ENCODE measurements at places on chromosomes 6 and 20.
A peak's percentile ranks its signal among the peaks of the same experiment; 100 is the strongest.

DNA sequence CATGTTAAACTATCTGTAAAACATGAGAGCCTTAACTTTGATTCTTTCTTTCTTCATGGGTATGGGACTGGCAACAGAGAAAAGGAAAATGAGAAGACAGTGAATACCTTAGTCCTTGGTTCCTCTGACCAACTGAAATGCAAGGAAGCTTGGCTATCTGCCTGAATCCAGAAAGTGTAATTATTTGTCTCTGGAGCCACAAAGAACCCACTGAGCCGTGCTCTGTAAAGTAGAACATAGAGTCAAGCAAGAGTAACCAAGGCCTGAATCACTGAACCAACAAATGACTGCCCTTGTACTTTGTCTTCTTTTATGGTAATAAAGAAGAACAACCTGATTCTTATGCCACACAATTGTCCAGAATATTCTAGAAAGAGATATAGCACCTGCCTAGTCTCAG lies 27.6 kb downstream of the PKHD1 start:
- DNase-seq, result no peak

DNA sequence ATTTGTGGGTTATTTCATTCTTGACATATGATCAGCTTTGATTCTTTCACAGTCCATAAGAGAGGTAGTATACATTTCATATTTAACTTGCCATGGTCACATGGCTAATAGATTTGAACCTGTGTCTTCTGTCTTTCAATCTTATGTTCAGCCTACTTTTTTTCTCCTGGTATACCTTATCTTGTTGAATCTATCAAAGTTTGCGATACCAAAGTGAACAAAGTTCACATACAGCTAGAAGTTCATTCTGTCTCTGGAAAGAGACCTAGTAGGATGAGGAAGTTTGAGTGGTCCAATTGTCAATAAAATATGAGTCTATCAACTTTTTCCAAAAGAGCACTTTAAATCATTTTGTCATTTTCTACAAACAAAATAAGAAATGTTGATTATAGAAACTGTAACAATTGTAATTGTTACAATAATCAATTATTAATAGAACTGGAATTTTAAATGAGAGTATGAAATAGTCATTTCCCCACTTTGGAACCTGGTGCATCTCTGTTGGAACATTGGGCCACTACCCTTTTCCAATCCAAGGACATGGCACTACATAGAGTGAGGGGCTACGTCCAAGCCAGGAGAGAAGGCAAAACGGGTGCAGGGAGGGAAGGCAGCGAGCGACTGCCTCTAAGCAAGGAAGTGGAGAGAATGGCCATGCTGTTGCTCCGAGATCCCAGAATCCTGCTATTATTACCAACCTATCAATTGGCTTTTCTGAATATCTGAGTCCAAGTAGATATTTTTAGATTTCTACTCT lies 194.2 kb upstream of the FOXQ1 start:
- DNase-seq, result no peak

DNA sequence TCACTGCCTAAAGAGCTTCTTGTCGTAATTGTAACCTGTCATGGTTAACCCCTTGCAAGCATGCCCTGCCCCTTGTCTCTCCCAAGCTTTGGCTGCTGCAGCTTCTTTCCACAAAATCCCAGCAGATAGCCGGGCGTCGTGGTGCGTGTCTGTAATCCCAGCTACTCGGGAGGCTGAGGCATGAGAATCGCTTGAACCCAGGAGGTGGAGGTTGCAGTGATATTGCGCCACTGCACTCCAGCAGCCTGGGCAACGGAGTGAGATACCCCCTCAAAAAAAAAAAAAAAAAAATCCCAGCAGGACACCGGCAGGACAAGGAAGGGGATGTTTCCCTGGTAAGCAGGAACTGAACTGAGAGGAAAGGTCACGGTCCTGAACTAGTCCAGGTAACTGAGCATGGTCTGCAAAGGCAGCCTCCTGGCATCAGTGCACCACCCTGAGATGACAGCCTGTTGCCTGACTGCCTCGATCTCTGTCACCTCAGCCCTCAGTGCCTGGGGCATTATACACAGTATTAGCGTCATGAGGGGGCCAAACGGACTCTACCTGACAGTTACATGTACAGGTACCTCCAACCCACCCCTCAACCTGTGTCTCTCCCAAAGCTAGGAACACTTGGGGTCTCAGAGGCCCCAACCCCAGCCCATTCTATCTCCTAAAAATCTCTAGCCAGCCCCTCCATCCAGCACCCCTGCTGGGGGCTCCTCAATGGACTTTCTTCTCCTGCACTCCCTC lies 1.8 kb downstream of the LZTS3 start:
- no peak for DNase-seq

GRCh38 chr6:124885171-124885570 lies 77.1 kb upstream of the RNF217 start:
- no peak for DNase-seq

DNA sequence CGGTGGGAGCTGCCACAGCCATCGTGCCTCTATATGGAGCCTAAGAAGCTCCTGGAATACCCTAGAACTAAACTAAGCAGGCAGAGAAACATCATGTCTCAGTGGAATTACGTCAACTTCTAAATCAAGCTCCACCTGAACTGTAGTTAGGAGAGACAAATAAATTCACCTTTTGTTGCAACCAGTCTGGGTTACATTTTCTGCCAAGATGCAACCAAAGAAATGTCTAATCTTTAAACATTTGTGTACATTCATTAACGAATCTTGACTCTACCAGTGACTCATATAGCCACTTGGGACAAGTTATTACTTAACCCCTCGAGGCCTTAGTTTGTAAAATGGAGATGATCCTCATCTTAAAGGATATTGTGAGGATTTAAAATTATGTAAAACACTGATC lies 8.9 kb downstream of the PTPRK start:
- no peak for DNase-seq

DNA sequence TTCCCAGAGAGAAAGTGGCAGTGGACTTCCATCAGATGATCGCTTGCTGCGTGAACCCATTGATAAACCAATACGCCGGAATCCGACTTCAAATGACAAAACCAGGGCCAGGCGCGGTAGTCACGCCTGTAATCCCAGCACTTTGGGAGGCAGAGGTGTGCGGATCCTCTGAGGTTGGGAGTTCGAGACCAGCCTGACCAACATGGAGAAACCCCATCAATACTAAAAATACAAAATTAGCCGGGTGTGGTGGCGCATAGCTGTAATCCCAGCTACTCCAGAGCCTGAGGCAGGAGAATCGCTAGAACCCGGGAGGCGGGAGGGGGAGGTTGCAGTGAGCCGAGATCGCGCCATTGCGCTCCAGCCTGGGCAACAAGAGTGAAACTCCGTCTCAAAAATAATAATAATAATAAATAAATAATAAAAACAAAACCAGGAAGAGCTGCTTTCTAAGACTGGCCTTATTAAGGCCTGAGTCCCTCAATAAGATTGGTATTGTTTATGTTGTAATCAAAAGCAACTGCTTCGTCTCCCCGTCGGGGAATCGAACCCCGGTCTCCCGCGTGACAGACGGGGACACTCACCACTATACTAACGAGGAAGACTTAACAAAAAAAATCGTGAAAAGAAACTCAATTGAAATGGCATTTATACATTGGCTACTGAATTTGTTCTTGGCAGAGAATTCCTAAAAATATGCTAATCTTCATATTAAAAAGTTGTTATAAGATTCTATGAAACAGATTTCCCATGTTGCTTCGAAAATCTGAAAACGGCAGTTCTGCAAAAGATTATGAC lies 110.2 kb upstream of the ZNF184 start:
- DNase-seq, result peak; percentile 76

DNA sequence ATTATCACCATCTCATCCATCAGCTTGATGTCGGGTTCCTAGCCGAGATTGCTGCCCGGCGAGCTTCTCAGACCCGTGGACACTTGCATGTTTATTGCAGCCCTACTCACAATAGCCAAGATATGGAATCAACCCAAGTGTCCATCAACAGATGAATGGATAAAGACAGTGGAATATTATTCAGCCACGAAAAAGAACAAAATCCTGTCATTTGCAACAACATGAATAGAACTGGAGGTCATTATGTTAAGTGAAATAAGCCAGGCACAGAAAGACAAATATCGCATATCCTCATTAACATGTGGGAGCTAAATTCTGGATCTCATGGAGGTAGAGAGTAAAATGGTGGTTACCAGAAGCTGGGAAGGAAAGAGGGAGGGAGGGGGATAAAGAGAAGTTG lies 49.1 kb upstream of the SLC2A12 start:
- no peak for DNase-seq

- DNase-seq, result no peak
Measured at GRCh38 chr6:36545767-36546307, 1.4 kb downstream of the STK38 start.

- DNase-seq, result no peak
Measured at GRCh38 chr6:165988757-165989456, 178.7 kb downstream of the TBXT start.

GRCh38 chr6:16947375-16948015 lies 154.4 kb upstream of the STMND1 start:
- DNase-seq, result peak; percentile 100

- no peak for DNase-seq
Measured at GRCh38 chr20:51958099-51959065, 156.1 kb upstream of the SALL4 start.

DNA sequence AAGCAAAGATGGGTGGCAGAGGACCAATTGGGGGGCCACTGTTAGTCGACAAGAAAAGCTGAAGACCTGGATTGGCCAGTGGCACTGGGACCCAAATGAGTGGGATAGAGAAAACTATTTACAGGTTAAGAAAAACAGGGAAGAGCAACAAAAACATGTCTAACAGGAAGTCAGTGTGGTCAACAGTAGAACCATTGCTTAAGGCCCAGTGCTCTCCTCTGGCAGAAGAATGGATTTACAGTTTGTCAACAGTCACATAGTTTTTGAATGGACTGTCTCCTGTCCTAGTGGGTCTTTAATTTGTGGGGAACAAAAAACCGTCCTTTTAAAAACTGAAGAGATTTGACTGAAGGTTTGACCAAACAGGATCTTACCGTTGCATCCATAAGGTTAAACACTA lies 12.1 kb upstream of the WTAP start:
- no peak for DNase-seq

DNA sequence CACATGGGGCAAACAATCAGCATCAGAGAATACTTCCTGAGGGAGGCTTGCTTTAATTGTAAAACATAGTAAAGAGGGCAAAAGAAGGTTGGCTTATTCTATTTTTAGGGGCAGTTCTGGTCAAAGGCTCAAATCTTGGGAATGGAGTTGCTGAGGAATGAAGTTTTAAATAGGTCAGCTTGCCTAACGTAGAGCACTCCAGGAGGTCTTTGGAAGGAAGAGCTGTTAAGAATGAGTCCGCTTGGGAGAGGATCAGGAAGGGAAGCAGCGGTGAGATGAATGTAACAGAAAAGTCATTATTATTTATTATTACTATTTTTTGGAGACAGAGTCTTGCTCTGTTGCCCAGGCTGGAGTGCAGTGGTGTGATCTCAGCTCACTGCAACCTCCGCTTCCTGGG lies 108.7 kb downstream of the ZFAND3 start:
- DNase-seq, result no peak

DNA sequence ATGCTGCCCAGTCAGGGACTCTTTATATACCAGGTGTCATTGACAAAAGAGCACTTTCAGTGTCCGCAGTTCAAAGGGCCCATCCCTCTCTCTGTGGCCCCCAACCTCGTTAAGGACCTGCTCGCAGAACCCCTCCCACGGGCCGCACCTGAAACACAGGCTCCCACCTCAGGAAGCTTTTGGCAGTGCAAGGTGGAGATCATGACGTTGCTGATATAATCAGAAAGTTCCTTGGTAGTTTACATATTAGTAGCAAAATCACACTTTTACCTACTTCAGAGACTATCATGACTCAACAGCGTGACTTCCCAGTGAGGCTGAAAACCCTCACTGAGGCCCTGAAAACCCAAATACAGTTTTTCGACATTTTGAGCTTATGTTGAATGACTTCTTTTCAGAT lies 4.1 kb downstream of the TTLL2 start:
- no peak for DNase-seq

- DNase-seq, result peak; percentile 83
Measured at GRCh38 chr6:1832844-1833787, 223.4 kb downstream of the FOXC1 start.

- DNase-seq, result no peak
Measured at GRCh38 chr6:156980948-156981347, 203.8 kb downstream of the ARID1B start.

GRCh38 chr6:4316867-4317400 lies 181.6 kb upstream of the ECI2 start:
- peak; percentile 24 for DNase-seq

- DNase-seq, result peak; percentile 95
Measured at GRCh38 chr20:49989234-49990065, 6.7 kb downstream of the SNAI1 start.

- no peak for DNase-seq
Measured at GRCh38 chr6:168279403-168279935, 40.1 kb downstream of the DACT2 start.

GRCh38 chr6:169340395-169340794 lies 86.7 kb upstream of the THBS2 start:
- no peak for DNase-seq

- DNase-seq, result peak; percentile 29
Measured at GRCh38 chr6:133631421-133631820, 257.5 kb upstream of the TCF21 start.

DNA sequence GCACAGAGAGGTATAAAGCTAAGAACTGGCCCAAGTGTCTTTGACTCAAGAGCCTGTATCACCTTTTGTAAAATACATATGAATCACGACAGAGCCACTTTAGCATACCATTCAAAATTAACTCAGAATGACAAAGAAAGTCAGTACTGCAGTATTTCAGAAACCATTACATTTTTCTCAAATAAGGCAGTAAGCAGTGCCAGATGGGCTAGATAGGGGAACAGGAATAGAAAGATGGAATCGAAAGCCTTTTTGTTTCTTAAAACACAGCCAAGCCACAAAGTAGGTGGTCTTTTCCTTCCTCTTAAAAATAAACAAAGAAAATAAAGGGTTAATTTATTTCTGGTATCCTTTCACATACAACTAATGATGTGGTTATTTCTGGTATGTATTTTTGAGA lies 10.3 kb downstream of the CLDN20 start:
- no peak for DNase-seq

DNA sequence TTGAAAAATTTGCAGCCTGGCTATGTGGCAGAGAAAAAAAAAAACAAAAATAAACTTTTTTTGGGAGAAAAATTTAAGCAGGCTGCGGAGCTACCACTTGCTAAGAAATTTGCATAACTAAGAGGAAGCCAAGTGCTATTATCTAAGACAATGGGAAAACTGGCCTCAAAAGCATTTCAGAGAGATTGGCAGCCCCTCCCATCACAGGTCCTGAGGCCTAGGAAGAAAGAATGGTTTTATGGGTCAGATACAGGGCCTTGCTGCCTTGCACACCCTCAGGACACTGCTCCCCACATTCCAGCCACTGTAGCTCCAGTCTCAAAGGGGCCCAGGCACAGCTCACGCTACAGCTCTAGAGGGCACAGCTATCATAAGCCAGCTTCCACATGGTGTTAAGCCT lies 777.9 kb downstream of the TENT5A start:
- no peak for DNase-seq

- peak; percentile 58 for DNase-seq
Measured at GRCh38 chr20:63693733-63694583, 2.5 kb upstream of the TNFRSF6B start.

- DNase-seq, result no peak
Measured at GRCh38 chr6:44653091-44653490, 265.6 kb downstream of the CDC5L start.

GRCh38 chr20:53547664-53548239 lies 45.9 kb downstream of the ZNF217 start:
- DNase-seq, result peak; percentile 92

GRCh38 chr6:14635195-14635594 lies 517.6 kb downstream of the CD83 start:
- no peak for DNase-seq

GRCh38 chr20:7843613-7844012 lies 96.6 kb downstream of the HAO1 start:
- no peak for DNase-seq

Data from lung (tissue), 17 donors.